ENCODE measurements at places on chromosomes 13 and 19.

- DNase-seq, result no peak
Measured at GRCh38 chr13:47723898-47724297, 277.2 kb downstream of the SUCLA2 start.

DNA sequence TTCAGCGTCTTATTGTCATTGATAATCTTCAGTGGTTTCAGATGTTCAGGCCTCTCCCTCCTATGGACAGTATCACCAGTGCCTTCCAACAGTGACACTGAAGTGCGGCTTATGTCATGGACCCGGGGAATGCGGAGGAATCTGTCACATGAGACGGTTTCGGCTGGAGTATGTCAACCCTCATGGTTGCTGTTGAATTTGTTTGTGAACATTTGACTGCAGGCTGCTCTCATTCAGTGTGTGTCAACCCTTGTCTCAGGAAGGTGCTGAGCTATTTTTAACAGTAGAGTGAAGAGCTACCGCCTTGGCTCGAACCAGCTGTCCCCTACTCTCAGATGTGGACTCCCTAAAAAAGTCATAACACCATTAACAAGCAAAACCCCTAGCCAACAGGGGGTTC lies 138.8 kb upstream of the RNF113B start:
- no peak for DNase-seq

DNA sequence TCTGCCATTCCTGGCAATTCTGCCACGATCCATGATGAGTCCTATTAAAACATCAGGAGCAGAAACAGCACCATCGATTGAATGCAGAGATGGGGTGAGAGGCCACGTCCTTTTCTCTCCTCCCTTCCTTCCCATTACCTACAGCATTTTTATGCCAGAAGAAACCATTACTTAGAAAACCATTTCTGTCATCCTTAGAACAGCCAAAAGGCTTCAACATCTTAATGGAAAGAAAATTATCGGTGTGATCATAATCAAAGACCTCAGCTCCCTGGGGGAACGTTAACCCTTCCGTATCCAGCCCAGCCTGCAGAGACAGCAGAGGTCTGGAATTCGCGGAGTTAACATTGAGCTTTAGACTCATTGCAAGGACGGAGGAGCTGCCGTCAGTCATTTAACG lies 56.0 kb upstream of the SIAH3 start:
- no peak for DNase-seq

- DNase-seq, result peak; percentile 80
Measured at GRCh38 chr13:29508130-29508875, 87.2 kb downstream of the SLC7A1 start.

DNA sequence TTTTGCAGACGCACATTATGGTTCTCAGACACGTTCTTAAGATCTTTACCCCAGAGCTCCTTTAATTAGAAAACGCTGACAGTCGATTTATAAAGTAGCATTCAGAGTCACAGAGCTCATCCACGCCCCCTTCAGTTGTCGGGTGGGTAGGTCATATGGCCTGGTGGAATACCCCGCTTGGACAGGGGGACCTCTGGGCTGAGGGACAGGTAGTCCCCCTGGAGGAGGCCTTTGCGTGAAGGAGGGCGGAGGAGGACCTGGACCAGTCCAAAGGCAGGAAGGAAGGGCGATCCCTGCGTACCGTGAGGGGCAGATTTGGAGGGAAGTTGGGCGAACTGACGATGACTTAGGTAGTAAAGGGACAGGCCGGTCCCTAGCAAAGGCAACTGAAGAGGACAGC lies 20.5 kb downstream of the VASP start:
- no peak for DNase-seq

DNA sequence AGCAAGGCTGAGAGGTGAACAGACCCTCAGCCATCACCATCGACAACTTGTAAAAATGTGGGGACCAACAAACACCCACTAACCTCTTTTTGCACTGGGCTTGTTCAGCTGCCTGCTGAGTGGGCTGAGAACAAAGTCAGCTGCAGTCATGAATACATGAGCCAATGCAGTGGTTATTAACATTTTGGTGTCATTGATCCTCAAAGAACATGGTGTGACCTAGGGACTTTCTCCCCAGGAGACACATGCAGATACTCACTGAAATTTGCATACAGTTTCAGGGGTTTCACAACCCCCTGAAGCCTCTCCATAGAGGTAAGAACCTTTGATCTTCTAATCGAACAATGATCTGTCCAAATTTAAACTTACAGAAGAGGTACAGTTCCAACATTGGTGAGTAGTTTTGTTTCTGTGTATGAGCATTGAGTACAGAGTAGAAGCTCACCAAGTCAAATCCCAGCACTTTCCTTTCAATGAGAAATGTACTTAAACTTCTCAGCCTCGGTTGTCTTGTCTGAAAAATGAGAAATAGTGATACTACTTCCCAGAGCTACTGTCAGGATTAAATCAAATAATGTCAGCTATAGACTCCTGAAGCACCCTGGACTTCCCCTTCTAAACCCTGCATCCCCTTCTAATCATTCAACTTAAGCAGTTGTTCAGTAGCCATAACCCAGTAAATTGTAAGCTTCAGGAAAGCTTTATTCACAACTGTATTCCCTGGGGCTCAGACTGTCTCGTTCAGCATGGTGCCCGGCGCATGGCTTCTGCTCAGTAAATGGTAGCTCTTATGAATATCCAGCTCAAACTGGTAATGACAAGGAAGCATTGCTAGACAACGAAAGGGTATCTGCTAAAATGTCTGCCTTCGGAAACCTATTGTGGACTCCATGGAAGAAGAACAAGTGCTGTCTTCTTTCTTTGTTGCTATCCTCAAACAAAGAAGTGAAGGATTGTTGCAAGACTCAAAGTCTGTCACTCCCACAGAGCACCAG lies 148.7 kb downstream of the FOXO1 start:
- DNase-seq, result no peak

- DNase-seq, result peak; percentile 21
Measured at GRCh38 chr19:40348961-40349507, 539 bp downstream of the PLD3 start.

- peak; percentile 92 for DNase-seq
Measured at GRCh38 chr13:85497652-85498051, 301.6 kb downstream of the SLITRK6 start.

- DNase-seq, result no peak
Measured at GRCh38 chr13:113451951-113452421, 1.3 kb downstream of the ADPRHL1 start.

GRCh38 chr13:54965881-54966280 lies 1937.3 kb downstream of the OLFM4 start:
- DNase-seq, result no peak

DNA sequence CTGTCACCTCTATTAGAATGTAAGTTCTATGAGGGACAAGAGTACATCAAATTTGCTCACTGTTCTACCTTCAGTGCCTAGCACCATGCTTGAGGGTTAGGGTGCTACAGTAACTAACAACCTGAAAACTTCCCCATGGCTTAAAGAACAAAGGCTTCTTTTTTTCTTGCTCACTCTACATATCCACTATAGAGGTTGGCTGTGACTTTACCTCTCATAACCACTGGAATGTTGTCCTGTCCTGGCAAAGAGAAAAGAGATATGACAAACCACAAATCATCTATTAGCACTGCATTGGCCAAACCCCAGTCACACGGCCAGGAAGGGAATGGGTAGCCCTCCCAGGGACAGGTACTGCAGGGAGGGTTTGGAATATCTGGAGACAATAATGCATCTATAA lies 23.2 kb upstream of the ACOD1 start:
- DNase-seq, result no peak

DNA sequence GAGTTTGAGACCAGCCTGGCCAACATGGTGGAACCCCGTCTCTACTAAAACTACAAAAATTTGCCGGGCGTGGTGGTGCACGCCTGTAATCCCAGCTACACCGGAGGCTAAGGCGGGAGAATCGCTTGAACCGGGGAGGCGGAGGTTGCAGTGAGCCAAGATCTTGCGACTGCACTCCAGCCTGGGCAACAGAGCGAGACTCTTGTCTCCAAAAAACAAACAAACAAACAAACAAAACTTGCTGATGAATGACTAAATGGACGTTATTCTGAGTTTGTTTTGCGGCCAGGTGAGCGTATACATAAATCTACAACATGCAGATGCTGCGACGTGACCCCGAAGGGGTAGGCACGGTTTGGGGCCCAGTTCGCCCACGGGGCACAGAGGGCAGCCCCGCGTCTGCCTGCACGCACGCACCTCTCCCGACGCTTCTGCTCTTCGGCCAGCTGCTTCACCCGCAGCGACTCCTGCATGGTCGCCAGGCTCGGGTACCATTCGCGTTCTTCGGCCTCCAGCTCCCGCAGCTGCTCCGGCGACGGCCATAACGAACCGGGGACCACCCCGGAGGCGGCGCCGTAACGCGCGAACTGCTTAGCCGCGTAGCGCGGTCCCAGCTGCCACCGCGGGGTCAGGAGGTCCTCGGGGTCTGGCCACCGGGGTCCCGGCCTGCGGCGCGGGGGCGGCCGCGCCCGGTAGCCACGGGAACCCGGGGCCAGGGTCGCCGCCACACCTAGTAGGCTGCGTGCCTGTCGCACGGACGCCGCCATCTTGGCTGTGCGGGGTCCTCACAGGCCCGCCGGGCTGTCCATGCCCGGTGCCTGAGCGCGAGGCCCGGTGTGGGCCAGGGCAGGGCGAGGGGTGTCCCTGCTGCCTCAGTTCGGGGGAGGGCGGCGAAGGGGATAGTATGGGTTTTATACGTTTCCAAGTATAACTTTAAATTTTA lies at the start of gene GADD45GIP1:
TSS of gene GADD45GIP1 (minus strand) at position 778 of the 943 bp plus-strand sequence. CDS start at position 767, 11 bp downstream.
- peak; percentile 79 for DNase-seq

DNA sequence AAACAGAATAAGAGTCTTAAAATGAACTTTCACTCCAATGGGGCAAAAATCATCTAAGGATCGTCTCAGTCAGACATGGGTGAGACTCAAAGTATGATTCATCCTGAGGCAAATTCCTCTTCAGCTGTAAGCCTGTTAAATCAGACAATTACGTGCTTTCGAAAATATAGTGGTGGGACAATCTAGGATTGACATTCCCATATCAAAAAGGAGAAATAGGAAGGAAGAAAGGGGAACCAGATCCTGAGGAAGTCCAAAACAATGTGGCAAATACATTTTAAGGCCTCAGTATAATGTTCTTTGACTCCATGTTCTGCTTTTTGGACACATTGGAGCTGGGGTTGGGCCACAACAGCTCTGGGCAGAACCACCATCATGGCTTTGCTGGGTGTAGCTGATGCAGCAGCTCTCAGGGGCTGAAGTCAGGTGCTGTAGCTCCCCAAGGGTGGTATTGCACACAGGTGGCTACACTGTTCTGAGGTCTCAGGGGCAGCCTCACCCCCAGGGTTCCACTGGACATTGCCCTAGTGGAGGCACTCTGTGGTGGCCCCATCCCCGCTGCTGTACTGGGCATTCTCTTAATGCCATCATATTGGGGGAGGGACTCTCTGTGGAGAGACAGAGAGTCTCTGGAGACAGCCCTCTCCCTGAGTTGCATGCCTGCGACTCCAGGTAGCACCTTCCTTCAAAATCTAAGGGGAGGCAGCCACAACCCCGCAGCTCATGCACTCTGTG lies 5.7 kb upstream of the FPR3 start:
- DNase-seq, result peak; percentile 50

DNA sequence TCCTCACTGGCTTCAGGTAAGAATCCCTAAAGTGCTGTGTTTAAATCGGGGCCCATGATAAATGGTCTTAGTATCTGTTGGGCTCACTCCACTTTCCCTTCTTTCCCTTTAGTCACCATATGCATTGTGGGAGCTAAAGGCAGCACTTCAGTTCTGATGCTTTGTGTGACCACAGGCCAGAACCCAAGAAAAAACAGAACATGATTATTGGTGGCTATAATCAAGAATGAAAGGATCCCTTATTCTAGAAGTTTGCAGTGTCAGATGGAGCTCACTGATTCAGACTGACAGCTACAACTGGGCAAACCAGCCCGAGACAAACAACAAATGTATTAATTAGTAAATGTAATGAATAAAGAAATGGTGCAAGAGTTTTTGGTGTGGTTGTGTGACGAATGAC lies 57.3 kb upstream of the POMP start:
- DNase-seq, result no peak

DNA sequence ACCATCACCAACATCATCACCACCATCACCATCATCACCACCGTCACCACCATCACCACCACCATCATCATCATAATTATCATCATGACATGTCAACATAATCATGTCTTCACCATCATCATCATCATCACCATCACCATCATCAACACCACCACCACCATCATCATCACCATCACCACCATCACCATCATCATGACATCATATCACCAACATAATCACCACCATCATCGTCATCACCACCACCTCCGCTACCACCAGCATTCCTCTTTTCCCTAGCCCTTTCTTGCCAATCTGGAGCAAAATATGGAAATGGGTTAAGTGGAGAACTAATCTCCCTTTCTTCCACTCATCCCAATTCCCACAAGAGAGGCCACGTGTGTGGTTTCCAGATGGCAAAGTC lies 1.1 kb upstream of the TTYH1 start:
- no peak for DNase-seq

GRCh38 chr19:51448411-51449016 lies 9.7 kb downstream of the SIGLEC8 start:
- DNase-seq, result no peak

DNA sequence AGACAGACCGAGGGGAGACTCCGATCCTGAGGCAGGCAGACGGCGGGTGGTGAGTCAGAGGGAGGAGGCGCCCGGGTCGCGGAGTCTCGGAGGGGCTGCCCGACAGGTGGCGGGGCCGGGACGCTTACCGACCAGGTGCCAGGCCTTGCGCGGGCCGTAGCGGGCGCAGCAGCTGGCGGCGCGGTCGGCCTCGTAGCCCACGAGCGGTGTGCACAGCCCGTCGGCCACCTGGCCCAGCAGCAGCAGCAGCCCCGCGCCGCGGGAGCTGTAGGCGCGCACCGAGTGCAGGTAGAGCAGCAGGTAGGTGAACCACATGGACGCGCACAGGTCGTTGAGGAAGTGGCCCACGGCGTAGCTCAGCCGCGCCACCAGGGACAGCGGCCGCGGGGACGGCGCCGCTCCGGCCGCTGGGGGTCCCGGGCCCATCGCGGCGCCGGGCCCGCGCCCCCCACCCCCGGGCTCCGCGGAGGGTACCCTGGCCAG lies 367 bp downstream of the MFSD12 start:
- peak; percentile 61 for DNase-seq

GRCh38 chr13:47932950-47933923 lies 67.8 kb downstream of the SUCLA2 start:
- no peak for DNase-seq

DNA sequence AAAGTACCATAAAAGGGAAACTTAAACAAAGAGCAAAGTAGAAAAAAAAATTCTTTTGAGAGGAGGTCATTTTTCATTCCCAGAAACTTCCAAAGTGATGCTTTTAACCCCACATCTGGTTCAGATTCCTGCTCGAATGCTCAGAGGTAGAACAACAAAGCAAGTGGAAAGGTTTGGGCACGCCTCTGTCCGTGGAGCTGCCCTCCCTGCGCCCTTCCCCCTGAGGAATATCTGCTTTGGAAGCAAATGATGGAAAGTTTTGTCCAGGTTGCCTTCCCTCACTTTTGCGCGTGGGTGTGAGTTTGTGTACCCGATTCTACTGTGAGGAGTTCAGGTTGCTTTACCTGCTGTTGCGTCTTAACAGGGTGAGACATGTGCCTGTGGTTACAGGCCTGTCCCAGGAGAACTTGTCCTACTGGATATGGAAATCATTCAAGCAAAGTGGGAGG lies 110.2 kb downstream of the KLF5 start:
- peak; percentile 59 for DNase-seq
